K562 (cell line): ENCODE measurements at places on chromosomes 1 and 21.

- no peak overlapping the region for H3K27ac ChIP-seq
- no peaks in the 10 kb centered on the region; the same call in 2 of the 3 replicates for H3K4me1 ChIP-seq
- H3K4me3 ChIP-seq, result no peak overlapping the region
- DNase-seq, result no peak
These were observed 167.2 kb upstream of the HMCN1 start for GRCh38 chr1:185566995-185567394.

GRCh38 chr1:185974367-185975170 is 240.4 kb downstream of the HMCN1 start:
- no peak overlapping the region for H3K4me3 ChIP-seq
- H3K27ac ChIP-seq, result no peak overlapping the region
- DNase-seq, result no peak
- H3K4me1 ChIP-seq, result no peaks in the 10 kb centered on the region

GRCh38 chr1:229880271-229881170 is 186.5 kb upstream of the GALNT2 start:
- H3K36me3 ChIP-seq, result no peaks in the 10 kb centered on the region
- peaks cover 71% of the 10 kb centered on the region for H3K27me3 ChIP-seq
- H3K4me1 ChIP-seq, result no peaks in the 10 kb centered on the region
- H3K27ac ChIP-seq, result no peak overlapping the region
- no peak overlapping the region for H3K4me3 ChIP-seq
- no peak for DNase-seq

- peaks cover 27% of the 10 kb centered on the region for H3K36me3 ChIP-seq
- no peak for DNase-seq
- H3K27ac ChIP-seq, result no peak overlapping the region
These were observed 13.8 kb downstream of the CYB5RL start for GRCh38 chr1:54186056-54186455.

- no peaks in the 10 kb centered on the region for H3K36me3 ChIP-seq
- H3K4me1 ChIP-seq, result peaks cover 8% of the 10 kb centered on the region
- no peak overlapping the region for H3K4me3 ChIP-seq
These were observed 65.4 kb downstream of the TOMM20 start for GRCh38 chr1:235063068-235063765.

GRCh38 chr1:42914092-42914627 is 44.5 kb downstream of the SLC2A1 start:
- no peak overlapping the region for H3K4me3 ChIP-seq
- no peak for DNase-seq
- H3K27ac ChIP-seq, result no peak overlapping the region
- peaks cover 7% of the 10 kb centered on the region; the same call in 1 of the 2 replicates for H3K4me1 ChIP-seq
- H3K27me3 ChIP-seq, result no peaks in the 10 kb centered on the region
- no peaks in the 10 kb centered on the region for H3K36me3 ChIP-seq

DNA sequence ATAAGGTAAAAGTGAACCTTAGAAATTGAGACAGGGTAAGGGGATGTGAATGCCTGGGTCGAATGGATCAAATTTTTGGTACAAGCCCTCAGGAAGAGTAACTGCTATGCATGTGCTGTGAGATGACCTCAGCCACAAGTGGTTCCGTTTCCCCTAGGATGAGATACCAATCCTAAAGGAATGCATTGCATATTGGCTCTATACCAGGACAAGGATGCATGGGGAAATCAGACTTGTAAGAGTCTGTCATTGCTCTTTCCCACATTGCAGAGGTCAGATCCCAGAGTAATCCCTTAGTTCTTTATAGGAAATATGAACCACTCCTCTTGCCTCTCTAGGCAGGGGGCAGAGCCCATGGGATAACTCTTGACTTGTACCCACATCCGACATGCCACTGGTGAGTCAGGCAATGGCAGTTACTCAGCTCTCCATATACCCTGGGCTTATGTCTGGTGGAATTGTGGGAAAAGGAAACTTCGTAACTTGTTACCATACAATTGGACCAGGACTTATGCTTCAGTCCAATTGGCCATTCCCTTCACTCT is 428.3 kb upstream of the ZRANB2 start:
- no peaks in the 10 kb centered on the region for H3K27me3 ChIP-seq
- H3K4me1 ChIP-seq, result no peaks in the 10 kb centered on the region
- no peak for DNase-seq
- H3K4me3 ChIP-seq, result no peak overlapping the region
- no peaks in the 10 kb centered on the region for H3K36me3 ChIP-seq
